ENCODE measurements at places on chromosomes 2 and 18.

DNA sequence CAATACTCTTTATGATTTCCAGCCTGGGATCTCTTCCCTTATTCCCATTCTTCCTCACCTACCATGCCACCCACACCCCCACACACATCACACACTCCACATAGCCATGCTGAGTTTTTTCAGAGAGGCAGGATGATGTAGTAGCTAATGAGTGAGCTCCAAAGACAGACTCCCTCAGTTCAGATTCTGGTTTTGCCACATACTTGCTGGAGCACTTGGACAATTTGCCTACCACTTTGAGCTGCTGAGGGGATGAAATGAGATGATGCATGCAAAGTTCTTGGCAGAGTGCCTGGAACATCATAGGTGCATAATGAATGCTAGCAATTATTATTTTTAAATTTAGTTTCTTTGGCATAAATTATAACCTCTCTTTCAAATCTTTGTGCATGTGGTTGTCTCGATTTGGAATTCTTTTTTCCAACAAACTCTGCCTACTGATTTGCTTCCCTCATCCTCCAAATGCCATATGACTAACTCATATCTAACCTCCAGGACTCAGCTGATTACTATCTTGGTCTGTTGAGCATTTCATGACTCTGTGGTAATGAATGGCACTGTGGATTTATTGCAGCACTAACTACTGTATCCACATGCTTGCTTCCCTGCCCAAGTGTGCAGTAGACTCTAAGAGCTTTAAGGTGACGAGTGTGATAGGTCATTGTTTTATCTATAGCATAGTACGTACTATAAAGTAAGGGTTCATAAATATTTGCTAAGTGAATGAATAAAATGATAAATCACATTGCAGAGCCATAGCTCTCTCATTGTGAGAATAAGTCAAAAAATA lies 99.1 kb downstream of the TACR1 start:
- DNase-seq: no peak

DNA sequence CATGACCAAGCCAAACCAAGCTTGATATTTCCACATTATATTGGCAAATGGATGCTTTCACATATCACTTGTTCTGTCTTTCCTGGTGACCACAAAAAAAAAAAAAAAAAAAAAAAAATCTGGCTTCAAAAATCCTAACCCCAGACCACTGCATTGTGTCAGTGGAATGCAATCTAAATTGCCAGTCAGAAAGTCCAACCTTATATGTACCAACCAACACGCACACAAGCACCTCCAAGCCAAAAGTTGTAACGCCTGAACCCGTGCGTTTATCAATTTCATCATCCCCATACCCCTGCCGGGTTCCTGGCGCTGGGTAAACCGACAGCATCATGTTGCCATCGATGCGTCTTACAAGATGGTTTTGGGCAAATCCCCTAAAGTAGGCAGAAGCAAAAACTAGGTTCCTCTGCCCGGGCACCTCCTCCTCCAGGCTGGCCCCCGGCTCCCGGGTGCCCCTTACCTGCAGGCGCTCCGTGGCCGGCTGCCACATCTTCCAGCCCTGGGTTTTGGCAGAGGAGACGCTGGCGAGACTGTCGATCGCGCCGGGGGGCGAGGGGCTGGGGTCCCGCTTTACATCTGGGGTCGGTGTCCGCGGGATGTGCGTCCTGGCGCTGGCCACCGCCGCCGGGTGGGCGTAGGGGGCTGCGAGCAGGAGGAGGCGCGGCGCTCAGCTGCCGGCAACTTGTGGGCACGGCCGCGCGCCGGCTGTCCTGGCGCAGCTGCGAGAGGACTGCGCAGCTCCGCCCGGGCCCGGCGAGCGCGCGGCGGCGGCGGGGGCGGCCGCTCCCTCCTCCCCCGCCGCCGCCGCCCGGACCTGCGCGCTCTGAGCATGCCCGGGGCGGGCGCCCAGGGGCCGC lies at the start of gene PID1:
Gene PID1, minus strand, starts transcription at position 737 of the 860 bp plus-strand sequence. Its CDS starts 244 bp downstream, at position 493.
- no peak for DNase-seq

- no peak for DNase-seq
These were observed 767.7 kb upstream of the GCFC2 start for GRCh38 chr2:76478266-76479035.

DNA sequence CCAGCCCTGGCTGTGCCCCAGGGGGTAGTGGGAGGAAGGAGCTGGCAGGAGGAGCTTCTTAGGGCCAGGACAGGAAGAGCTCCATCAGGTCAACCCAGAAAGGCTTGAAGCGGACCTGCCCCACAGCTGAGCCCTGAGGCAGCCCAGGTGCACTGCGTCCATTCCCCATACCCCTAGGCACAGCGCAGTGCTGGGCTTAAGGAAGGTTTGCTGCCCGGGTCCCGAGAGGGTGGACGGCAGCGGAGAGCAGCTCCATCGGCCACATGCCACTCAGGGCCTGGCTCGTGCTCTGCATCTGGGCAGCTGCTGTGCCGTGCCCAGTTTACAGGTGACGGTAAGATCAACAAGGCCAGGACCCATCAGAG lies 26.4 kb downstream of the DNMT3A start:
- DNase-seq: no peak

- no peak for DNase-seq
These were observed 472.1 kb downstream of the CDH2 start for GRCh38 chr18:27704736-27705361.

DNA sequence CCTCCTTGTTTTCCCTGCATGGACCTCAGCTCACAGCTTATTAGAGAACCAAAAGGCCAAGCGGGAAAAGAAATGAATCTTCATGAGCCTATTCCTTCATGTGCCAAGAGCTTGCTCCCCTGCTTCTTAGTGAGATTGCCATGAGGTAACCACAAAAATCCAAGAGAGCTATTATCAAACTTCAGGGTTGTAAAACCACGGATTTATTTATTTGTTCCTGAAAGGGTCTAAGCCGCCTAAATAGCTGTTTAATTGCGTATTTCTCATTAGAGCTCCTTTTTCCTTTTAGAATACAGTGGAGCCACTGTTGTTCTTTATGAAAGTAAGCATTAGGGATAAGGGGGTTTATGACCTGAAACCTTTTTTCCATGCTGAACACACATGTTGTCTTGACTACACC lies 58.0 kb downstream of the SRD5A2 start:
- no peak for DNase-seq

DNA sequence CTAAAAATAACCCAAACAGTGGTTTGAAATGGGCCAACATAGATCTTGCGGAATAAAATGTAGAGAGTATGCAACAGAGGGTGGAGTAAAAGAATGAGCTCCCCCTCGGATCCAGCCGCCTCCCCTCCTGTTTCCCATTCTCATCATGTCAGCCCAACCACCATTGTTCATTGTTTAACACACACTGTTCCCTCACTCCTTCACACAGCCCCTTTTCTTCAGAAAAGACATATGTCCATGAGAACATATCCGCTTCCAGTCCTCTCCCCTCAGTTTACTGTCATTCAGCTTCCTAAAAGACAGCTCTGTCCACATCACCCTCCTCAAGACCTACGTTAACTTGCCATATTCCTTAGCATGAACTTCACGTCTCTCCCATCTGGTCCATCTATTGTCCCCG lies 62.9 kb upstream of the SERTAD2 start:
- DNase-seq: no peak

DNA sequence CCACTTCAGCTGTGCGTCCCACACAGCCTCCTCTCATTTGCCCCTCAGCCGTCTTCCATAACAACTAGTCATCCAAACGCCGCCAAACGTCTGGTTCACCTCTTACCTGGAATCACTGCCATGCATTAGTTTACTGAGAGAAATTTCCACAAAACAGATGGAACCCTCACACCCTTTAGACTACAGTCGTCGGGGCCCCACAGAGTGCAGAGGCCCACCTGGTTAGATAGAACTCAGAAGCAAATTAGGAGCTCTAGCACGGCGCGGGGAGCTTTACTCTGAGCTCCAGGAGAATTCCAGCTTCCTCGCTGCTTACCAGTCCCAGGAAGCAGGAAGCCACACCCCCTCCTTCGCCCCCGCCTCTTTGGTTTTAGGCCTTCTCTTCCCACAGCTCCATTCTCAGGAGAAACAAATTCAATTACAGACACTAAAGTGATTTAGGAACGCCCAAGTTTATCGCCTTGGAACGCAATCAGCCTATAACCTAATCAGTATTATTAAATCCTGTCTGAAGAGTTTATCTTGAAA lies 9.4 kb downstream of the RNU2-63P start:
- no peak for DNase-seq

- DNase-seq: peak; percentile 14
These were observed 81.9 kb downstream of the EHBP1 start for GRCh38 chr2:62787386-62787785.

DNA sequence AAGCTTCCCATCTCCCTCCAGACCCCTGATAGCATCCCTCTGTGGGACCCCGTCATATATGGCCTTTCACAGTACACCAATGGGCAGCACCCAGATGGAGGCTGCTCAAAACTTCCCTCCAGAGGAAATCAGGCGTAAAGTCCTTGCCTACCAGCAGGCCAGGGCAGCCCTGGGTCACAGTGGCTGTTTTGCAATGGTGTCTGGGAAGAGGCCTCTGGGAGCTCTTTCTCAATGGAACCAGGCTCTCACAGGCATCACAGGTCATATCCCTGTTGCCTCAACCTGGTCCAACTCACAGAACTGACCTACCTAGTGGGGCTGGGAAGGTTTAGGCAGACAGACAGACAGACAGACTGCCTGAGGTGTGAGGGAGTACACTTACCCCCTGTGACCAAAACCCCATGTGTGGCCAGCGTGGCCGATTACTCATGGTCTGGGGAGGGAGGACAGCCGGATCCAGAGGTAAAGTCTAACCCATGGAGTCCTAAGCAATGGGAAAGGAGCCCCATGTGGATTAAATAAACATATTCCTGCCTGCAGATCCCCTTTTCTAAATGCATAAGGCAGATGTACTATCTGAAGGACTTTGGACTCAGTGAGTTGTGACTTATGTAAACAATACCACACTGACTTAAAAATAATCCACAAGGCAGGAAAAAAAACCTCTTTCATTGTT lies 58.2 kb downstream of the BCL2L11 start:
- no peak for DNase-seq

GRCh38 chr18:11658019-11658418 lies 31.0 kb upstream of the GNAL start:
- DNase-seq: no peak

- peak; percentile 18 for DNase-seq
These were observed 1315.9 kb downstream of the DSC3 start for GRCh38 chr18:29726646-29727045.

- DNase-seq: peak; percentile 44
These were observed 767 bp upstream of the NPPC start for GRCh38 chr2:231926761-231927565.

- no peak for DNase-seq
These were observed 57.6 kb downstream of the EVA1A start for GRCh38 chr2:75503048-75503607.

DNA sequence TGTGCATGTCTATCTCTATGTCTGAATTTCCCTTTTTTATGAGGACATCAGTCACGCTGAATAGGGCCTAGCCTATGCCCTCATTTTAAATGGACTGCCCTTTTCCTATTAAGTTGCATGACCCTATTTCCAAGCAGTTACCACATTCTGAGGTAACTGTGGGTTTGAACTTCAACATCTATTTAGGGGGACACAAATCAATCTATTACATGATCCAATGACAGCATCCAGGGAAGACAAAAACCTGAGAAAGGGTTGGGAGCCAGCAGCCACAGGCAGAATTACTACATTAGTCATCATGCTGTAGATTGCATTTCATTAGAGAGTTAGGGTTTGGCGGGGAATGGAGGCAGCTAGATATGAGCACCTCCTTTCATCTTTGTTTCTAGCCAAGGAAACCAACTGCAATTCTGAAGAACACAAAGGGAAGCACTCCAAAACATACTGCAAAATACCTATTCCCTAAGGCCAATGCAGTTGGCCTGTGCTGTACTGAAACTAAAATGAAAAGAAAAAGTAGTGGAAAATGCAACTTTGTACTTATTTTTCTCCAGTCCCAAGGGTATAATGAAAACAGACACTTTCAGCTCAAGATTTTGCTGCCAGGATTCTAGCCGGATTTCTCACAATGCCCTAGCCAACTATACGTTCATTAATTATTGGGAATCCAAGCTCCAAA lies 40.4 kb upstream of the C1D start:
- no peak for DNase-seq

GRCh38 chr2:204177977-204178522 lies 241.5 kb downstream of the ICOS start:
- peak; percentile 32 for DNase-seq

DNA sequence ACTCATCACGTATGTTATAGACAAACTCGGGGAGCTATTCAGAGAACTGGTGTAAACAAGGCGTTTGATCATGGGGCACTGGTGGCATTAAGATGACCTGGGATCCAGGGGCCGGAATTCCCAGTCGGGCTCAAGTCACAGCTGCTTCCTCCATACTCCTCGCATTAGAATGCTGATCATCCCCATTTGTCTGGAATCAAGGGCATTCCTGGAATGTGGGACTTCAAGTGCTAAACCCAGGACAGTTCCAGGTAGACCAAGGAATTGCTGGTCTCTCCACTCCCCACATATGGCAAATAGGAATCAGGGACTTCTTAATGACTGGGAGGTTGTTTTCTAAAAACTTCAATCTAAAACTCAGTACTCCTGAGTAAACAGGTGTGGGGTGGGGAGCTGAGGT lies 355.7 kb upstream of the RAB6C start:
- DNase-seq: no peak

GRCh38 chr2:191204433-191204832 lies 40.8 kb upstream of the MYO1B start:
- no peak for DNase-seq

DNA sequence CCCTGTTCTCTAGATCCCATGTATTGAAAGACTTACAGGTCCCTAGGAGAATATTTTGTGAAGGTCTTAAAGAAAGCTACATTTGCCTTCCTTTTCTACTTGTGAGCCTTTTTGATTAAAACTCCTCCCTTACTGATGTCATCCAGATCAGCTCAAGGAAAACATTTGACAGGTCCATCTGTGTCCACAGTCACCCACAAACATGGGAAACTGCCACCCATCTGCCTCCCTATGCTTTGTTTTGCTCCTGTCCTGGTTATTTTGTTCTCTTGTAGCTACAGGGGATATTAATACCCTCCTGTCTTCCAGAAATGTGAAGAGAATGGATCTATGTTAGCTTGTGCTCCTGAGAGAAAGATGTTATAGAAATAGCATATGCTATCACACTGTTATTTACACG lies 203.6 kb upstream of the GALNT5 start:
- no peak for DNase-seq

- DNase-seq: no peak
These were observed 811.6 kb downstream of the PLCL1 start for GRCh38 chr2:198615972-198616371.
